ENCODE measurements at places on chromosomes 1 and 21.

DNA sequence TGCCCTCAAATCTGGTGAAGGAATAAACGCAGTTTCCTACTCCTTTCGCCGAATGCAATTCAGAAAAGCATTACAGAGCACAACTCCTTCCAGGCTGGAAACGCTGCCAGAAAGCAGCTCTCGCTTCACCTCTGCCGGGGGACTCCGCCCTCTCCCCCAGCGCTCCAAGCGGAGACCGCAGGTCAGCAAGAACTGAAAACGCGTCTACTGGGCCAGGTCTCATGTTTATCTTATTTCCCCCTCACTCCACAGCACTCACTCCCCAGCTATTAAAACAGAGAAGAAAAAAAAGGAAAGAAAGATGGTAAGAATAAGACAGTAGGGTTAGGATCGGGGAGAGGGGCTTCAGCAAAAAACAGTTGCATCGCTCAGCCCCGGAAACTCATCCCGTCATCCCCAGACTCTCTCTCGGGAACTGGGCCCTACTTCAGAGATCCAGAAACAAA, 833 bp upstream of the RCOR3 start:
- DNase-seq, result peak; percentile 63

- DNase-seq, result no peak
Measured at GRCh38 chr1:235632506-235633401, 16.8 kb downstream of the GNG4 start.

DNA sequence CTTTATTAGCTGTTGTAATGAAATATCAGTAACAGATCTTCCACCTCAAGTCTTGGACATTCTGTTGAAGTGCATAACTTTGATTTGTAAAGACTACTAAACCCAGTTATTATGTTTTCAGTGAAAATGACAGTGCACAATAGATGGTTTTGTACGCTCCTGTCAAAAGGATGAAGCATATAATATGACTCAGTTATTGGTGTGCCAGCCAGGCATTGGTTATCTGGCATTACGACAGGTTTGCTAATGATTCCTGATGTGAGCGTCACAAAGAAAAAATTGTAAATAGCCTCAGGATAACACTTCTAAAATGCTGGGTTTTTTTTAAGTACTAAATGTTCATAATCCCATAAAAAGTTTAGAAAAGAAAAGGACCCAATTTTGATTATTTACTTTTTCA, 147.9 kb downstream of the MAGI3 start:
- DNase-seq, result no peak

DNA sequence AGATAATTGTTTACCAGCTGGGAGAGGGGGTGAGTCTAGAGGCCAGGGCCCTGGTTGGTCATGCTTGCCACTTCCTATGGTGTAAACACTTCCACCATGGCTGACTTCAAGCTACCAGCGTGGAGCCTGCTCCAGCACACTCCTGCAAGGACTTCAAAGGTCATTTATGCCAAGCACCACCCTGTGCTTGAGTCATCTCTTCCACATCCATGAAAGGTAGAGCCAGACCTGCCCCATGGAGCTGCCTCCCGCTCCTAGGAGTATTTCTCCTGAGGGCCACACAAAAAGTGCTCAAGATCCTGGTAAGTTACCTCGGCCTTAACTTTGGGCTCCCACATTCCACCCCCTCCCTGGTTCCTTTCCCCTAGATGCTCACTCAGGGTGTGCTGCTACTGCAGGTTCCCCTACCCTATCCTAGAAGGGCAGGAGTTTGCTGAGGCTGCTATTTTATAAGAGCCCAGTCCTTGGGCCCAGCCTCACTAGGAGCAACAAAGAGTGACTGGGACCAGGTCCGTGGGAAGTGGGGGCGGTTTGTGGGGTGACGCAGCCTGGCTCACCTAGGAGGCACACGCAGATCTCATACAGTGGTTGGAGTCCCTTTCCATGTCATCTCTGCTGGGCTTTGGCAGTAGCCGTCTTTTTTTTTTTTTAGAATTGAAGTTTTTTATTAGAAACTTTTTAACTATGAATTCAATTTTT, 2.4 kb downstream of the RAB7B start:
- DNase-seq, result no peak

GRCh38 chr1:121544500-121544899, 359.7 kb downstream of the SRGAP2C start:
- DNase-seq, result no peak

Measured in NCI-H510A (cell line).